ENCODE measurements at places on chromosomes 16 and 17.

DNA sequence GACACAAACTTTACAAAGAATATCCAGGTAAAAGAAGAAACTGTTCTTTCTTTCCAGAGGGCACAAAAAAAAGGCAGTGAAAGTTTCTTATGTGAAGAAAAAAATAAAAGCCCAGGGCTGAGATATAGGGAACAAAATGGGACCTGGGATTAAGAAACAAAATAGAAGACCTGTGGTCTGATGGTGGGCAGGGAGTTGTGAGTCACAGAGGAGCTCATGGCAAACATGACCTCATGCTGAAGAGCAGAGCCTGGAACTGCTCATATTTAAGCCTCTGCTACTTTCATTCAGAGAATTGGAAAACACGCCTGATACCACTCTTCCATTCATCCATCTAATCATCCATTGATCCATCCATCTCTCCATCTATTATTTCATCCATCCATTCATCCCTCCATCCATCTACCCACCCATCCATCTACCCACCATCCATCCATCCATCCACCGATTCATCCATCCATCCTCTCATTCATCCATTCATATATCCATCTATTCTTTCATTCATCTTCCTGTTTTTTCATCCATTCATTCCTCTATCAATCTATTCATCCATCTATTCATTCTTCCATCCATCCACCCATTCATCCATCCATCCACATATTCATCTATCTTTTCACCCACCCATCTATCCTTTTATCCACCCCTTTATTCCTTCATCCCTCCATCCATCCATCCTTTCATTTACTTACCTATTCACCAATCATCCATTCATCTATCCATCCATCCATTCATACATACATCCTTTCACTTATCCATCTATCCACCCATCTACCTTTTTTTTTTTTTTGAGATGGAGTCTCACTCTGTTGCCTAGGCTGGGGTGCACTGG is 30.0 kb downstream of the WFDC1 start:
- no peak for DNase-seq

- DNase-seq = no peak
These were observed 375.5 kb downstream of the TOX3 start for GRCh38 chr16:52171481-52171880.

DNA sequence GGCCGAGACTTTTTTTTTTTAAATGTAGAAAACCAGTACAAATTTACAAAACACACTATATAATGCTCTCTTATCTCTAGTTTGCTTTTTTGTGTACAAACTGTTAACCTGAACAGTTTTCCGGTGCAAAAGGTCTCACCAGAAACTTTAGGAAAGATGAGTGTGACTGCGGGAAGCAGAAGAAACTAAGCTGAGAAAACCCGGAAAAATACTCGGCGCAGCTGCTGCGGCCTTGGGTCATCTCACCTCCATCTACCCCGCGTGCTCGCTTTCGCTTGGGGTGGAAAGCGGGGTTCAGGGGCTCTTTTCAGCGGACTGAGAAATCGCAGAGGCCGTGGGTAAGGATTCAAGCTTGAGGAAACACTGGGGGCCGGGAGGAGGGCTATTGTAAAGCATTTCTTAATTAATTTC is 1.8 kb downstream of the SALL1 start:
- DNase-seq = no peak

GRCh38 chr17:72606656-72607055 is 485.8 kb downstream of the SLC39A11 start:
- DNase-seq = no peak

DNA sequence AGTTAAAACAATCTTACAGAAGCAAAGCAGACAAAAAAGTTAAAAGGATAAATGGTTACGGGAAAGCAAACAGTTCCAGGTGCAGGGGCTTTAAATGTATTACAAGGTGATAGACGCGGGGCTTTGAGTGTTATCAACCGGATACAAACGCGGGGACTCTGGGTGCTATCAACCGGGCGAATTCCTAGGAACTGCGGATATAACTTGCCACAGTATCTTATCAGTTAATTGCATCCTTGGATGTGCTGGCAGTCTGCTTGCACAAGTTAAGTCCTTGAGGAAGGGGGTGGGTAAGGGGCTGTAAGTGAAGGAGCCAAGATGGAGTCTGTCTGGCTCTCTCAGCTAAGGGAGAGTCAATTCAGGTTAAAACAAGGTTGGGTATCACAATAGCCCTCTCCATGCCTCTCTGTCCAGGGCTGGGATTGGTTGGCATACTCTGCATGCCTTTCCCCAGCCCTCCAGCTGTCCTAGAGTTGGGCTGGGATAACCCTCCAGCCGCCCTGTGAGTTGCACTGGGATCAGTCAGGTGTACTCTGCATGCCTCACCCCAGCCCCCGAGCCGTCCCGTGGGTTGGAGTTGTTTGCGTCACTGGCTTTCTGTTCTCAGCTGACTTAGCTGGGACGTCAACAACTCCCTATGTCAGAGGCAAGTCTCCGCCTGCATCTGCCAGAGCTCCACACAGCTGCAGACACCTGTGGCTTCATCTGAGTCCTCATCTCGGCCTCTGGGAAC is 40.9 kb downstream of the TMEM235 start:
- DNase-seq = no peak

DNA sequence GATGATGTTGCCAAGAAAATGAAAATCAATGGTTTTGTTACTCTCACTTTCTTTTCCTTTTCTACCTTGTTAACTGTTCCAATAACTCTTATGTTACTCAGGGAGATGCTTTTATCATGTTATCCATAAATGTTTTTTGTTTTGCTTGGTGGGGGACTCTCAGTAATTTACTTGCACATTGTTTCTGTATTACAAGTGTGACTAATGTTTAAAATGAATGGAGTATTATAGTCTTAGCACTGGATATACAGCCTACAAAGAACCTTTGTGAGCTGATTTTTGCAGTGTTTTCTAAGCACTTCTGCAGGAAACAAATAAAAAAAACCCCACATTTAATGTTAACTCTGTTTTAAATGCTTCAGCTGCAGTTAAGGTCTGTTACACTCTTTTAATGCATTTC is 12.1 kb downstream of the VMP1 start:
- DNase-seq = no peak

- no peak for DNase-seq
These were observed 51.0 kb downstream of the TIMM22 start for GRCh38 chr17:1047879-1048470.

- no peak for DNase-seq
These were observed 42.4 kb upstream of the DOC2B start for GRCh38 chr17:223723-224471.

- DNase-seq = no peak
These were observed 186.4 kb downstream of the BCAS3 start for GRCh38 chr17:60863892-60864707.

DNA sequence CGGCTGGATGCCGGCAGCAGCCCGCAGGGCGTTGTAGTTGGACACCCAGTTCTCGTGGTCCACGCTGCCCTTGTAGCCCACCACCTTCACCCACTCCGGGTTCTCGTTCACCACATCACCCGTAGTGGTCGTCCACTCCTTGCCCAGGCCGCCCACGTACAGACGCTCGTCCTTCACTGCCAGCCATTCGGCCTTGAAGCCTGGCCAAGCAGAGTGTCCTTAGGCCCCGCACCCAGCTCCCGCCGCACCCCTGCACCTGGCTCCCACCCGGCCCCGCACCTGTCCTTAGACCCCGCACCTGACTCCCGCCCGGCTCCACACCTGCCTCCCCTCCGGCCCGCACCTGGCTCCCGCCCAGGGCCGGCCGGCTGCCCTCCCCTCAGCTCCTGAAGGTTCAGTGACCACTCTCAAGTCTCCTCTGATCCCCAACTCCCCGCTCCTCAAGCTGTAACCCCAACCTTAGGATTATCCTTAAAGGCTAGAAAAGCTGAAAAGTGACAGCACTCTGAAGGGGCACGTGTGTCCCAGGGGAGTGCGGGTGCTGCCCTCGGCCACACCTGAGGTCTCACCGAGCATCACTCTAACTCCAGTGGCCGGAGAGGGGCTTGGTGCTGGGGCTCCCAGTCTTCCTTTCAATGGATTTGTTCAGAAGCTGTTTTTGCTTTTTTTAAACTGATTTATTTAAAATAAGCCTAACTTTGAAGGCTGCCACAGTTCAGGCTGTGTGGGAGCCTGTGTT is 14.4 kb downstream of the CANT1 start:
- DNase-seq = no peak

DNA sequence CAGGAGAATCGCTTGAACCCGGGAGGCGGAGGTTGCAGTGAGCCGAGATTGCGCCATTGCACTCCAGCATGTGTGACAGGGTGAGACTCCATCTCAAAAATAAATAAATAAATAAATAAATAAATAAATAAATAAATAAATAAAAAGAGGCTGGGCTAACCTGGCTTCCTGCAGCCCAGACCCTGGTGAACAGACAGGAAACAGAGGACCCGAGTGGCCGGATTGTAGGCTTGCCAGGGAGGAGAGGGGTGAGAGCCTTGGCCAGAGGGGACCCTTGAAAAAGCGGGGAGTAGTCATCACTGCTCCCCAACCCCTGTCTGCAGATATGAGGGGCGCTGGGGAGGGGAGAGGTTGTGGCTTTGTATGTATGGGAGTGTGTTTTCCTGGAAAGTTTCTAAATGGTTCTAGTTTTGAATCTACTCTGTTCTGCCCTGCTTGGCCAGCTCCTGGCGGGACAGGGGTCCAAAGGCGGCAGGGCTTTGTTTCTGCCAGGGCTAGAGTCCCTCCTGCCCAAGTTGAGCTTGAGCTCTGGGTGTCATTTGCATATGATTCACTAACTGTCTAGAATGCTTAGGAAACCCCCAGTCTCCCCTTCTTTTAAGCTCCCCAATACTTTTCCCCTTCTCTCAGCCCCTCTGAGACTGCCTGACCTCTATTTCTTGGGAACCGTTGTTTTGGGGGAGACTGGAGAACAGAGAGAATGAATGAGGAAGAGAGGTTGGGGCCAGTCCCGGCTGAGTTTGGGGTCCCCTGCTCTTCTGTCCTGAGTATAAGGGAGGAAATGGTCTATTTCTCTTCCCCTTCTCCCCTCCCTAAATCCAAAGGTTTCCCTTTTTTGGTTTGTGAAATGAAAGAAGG is 16.4 kb downstream of the RARA start:
- no peak for DNase-seq

GRCh38 chr17:36900160-36900512 is 37.1 kb upstream of the LHX1 start:
- DNase-seq = no peak

GRCh38 chr16:4597174-4597573 is 17.5 kb downstream of the UBALD1 start:
- DNase-seq = no peak

DNA sequence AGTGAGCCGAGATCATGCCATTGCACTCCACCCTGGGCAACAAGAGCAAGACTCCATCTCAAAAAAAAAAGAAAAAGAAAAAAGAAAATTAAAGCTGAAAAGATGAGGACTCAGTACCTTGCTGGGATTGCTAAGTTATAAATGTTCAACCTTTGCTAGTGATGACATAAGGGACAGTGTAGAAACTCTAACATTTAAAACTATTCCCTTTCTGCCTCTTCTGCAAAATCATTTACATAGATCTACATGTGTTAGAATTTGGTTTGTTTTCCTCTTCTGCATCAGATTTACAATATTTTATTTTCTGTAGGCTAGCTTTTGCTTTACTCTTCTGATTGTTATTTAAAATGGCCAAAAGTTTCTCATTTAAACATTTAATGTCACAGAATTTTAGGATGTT is 49.5 kb upstream of the HAS3 start:
- no peak for DNase-seq

GRCh38 chr17:74770498-74771318 is 5.4 kb downstream of the NAT9 start:
- DNase-seq = peak; percentile 34

- DNase-seq = no peak
These were observed 28.7 kb downstream of the C16orf54 start for GRCh38 chr16:29717113-29717512.

- DNase-seq = no peak
These were observed 69.1 kb downstream of the SRCIN1 start for GRCh38 chr17:38536661-38537060.

- no peak for DNase-seq
These were observed 2.5 kb upstream of the ARL6IP1 start for GRCh38 chr16:18803569-18804462.

DNA sequence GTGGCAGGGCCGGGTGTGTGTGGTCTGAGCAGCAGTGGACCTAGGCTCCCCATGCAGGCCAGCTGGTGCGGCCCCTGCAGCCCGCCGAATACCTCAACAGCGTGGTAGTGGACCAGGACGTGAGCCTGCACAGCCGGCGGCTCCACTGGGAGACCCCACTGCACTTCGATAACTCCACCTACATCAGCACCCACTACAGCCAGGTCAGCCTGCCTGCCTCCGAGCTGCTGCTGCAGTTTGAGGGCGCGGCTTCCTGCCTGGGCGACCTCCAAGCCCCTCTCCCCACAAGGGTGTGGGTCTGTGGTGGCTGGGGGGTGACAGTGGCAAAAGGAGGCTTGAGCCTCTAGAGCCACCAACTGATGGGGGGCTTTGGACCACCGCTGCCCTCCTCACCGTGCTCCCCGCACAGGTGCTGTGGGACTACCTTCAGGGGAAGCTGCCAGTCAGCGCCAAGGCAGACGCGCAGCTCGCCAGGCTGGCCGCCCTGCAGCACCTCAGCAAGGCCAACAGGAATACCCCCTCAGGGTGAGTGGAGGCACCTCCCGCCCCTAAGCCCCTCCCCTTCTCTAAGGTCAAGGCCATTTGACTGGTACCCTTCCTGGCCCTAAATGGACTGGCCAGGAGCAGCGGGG is 8.4 kb upstream of the SMIM5 start:
- no peak for DNase-seq

GRCh38 chr16:30766933-30767284 is 4.8 kb downstream of the RNF40 start:
- no peak for DNase-seq

DNA sequence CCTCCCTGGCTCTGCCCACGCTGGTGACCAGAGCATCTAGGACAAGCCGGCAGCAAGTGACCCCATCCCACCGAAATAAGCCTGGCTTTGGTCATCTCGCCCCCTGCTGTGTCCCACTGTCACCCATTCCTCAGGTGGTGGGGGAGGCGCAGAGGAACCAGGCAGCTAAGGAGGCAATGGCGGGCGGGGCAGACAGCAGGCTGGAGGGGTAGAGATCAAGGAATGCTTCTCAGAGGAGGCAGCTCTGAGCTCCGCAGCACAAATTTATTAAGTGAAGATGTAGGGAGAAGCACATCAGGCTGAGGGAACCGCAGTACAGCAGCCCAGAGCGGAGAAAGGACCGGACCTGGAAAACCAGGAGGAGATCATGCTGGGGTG is 7.5 kb upstream of the KREMEN2 start:
- DNase-seq = no peak

DNA sequence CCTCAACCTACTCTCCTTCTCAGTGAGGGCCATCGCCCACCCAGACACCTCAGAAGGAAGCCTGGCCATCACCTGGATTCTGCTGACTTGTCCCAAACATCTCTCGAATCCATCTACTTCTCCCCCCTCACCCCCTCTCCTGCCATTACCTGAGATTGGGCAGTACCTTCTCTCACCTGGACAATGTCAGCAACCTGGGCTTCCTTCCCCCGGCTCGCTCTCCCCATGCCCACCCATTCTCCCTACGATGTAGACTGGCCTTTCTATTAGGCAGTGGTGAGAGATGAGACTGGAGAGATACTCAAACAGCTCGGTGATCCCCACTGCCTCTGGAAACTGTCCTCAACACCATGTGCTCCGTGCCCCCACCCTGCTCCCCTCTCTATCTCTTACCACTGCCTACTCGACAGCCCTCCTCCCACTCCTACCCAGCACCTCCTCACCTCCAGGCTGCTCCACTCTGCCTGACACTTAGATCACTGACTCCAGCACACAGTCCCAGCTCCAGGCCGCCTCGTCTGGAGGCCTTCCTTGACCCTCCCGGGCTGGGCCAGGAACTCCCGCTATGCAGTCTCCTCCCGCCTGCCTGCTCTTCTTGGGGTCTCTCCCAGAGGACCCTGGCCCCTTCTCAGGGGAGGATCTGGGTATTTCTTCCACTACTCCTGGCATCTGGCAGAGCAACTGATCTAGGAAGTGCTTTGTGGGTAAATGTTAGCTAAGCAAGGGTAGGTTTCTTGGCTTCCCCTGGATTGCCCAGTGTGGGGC is 235.8 kb upstream of the NLRP1 start:
- DNase-seq = no peak

All from SW 1271 (cell line).